Activated CD4-positive, CD25-positive, alpha-beta regulatory T cell (primary cell): ENCODE measurements at places on chromosomes 6 and 20.

- peak; percentile 84 for DNase-seq
These were observed at the start of gene ANKS1A for GRCh38 chr6:34888874-34889555. ANKS1A (plus strand) TSS chr6:34889255; CDS start chr6:34889403, 148 bp downstream.

DNA sequence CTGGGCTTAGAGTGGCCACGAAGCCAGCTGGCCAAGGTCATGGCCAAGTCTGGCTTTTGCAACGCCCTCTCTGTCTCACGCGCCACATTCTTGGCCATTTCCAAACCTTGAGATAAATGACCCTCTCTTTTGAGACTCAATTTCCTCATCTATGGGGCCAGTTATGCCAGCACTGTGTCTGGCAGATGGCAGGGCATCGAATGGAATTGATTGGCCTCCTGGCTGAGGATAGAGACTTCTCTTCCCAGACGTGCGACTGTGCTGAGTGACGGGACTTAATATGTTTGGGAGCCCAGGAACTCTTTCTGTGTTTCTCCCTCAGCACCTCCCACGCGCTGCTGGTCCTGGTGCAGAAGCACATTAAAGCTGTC is 7.6 kb downstream of the BPIFB2 start:
- no peak for DNase-seq

GRCh38 chr20:10316582-10316981 is 98.0 kb downstream of the SNAP25 start:
- no peak for DNase-seq

GRCh38 chr20:46964618-46965455 is 70.2 kb downstream of the EYA2 start:
- no peak for DNase-seq

DNA sequence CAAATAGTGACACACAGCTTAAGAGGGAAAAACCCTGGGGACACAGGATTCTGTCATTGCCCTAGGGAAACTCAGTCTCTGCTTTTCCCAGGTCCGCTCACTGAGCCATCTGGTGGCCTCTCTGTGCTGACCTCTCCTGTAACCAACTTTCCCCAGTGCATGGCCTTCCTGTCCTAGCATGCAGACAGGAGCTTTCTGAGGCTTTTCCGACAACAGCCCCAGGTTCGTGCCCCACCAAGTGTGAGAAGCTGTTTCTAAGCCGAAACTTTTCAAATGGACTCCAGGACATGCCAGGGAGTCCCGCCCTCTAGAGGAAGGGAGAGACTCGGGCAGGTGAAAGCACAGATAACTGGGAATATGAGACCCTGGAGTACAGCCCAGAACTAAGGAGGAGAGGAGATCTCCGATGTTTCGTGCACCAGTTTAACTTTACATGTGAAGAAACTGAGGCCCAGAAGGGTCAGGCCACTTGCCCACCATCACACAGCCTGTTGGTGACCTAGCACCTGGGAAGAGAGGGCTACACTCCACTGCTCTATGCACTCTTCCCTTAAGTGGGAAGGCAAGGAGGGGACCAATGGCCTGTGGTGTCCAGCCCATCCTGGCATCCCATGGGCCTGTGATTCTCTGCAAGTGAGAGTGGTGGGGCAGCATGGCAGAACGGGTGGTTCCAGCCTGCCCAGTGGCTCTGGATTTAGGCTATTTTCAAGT is 46.2 kb downstream of the RPP40 start:
- DNase-seq = no peak

- DNase-seq = no peak
These were observed 48.4 kb downstream of the MTFR2 start for GRCh38 chr6:136201732-136202131.

DNA sequence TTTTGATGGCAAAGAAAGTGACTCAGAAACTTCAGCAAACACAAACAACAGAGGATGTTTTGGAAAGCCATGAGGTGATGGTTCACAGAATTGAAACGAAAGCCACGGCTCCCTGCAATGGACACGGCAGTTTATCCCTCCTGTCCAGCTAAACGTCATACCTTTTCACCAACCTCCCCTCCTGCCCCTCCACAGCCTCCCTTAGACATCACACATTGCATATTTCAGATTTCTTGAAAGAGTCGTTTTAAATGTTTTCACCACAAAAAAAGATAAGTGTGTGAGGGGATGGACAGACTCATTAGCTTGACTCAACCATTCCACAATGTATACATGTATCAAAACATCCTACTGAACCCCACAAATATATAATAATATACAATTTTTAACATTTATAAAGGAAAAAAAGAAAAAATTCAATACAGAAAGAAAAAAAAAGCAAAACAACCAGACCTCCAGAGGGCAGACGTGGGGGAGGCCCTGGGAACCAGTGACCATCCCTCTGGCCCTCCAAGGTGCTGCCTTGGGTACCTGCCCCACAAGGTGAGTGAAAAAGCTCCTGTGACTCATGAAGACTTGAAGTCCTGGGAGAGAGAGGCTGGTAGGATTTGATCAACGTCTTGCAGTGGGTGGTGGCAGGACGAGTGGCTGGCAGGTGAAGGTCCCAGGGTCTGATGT is 117.2 kb upstream of the THBS2 start:
- DNase-seq = no peak

DNA sequence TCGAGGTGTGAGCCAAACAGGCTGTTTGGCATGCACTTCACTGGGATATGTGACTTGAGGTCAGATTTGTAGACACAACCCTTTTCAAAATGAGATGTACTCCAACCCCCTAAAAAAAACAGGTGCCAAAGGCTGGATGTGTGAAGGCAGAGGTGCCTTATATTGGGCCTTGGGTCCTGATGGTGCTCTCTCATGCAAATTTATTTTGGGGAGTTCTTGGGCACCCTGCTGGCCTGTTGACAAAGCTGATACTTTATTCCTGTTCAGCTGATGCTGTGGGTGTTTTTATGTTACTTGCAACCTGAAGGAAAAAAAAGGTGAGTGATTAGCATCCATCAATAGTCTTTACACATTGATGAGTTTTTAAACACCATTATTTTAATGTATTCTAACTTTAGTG is 121.5 kb downstream of the DNAH8 start:
- DNase-seq = no peak

- DNase-seq = no peak
These were observed 1.2 kb downstream of the CHMP4B start for GRCh38 chr20:33812152-33812849.
